ENCODE measurements at places on chromosomes 12 and 14.

DNA sequence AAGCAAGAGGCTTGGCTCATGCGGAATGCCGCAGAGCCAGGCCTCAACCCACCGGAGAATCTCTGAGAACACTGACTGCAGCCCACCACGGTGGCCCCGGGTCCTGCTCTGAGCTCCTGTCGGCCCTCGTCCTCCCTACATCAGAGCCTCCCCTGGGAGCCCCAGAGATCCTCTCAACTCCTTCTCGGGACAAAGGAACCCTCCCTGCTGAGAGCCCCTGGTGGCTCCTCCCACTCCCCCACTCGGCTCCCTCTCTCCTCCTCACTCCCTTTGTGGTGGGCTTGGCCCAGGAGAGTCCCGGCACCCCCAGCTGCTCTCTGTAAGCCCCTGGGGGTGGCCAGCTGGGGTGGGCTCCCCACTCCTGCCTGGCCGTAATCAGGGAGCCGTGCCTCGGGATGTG lies 11.1 kb upstream of the INF2 start:
- DNase-seq = no peak

- DNase-seq = no peak
Measured at GRCh38 chr12:132608231-132609171, 1.9 kb downstream of the LRCOL1 start.

GRCh38 chr14:99182548-99183250 lies 89.3 kb downstream of the BCL11B start:
- no peak for DNase-seq

- DNase-seq = no peak
Measured at GRCh38 chr12:97767347-97767746, 304.7 kb downstream of the RMST start.

DNA sequence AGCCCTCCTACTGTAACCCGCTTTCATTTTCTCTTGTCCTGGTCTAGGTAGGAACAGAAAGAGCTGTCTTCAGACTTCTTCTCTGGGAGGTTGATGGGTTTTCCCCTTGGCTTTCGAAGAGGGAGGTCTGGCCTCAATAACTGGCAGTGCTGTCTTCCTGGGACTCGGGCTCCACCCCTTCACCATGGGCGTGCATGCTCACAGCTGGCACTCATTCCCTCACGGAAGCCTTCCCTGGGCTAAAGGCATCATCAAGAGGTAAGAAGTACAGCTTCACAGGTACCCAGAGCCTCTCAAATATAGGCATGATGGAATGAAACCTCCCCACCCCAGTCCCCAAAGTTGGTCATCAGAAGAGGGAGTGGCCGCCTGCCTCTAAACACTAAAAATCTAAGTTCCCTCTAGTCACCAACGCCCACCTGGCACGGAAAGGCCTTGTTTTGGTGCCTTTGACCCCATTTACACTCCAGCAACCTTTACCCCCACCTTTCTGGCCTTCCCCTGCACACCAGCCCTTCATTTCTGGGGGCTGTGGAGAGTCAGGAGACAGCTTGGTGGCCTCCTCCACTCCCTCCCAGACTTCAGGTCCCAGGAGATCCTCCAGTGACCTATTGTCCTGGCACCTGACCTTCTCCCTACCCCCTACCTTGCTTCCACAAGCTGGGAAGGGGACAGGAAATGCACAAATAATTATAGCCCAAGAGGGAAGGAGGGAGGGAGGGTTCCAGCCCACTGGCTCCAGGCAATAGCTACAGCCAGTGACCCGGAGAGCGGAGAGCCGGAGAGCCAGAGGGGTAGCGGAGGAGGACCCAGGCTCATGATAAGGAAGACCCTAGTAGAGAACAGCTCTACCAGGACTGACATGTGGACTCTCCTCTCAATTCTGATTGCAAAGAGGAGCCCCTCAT lies 2.8 kb downstream of the RAPGEF3 start:
- no peak for DNase-seq

- no peak for DNase-seq
Measured at GRCh38 chr14:49250109-49250508, 336.1 kb downstream of the RPS29 start.

DNA sequence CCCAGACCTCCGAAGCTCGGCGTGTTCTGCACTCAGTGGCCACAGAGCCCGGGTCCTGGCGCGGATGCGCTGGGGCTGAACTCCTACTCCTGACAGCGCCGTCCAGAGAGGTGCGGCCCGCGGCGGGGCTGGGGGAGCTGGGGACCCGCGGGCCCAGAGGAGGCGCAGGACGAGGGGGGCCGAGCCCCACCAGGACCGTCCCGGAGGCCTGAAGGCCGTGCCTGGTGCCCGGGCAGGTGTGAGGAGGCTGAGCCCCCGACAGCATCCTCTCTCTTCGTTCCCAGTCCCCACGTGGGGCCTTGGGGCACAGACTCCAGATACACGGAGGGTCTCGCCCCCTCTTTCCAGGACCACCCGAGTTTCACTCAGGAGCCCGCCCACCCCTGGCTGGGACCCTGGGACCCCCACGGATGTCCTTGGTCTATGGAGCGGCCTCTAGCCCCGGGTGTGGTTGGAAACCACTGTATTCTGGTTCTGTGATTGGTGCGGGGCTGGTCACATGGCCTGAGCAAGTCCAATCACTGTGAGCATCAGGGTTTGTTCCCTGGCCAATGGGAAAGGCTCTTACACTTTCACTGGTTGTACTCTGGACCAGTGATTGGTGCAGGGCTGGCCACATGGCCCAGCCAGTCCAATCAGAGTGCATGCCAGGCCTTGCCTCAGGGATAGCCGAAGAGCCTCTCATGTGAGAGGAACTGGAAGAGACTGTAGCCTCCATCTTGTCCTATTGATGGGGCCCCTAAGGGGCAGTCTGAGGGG lies 217.6 kb upstream of the SFSWAP start:
- DNase-seq = no peak

DNA sequence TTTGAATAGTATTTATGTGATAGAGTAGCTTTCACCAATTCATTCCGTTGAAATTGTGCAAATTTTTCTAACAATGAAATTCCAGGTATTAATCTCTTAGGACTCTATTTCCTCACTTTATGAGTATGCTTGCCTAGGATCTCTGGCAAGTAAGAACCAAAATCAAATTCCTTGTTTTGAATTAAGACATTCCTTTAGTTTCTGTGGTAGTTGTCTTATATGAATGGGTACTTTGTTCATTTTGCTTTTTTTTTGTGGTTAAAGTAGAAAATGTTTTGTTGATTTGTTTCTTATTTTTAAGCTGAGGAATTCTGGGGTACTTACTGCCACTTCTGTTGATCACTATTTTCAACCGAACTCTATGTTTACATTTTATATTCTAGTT lies 59.8 kb downstream of the KITLG start:
- no peak for DNase-seq

- no peak for DNase-seq
Measured at GRCh38 chr12:52792185-52793029, 3.5 kb downstream of the KRT3 start.

- DNase-seq = no peak
Measured at GRCh38 chr12:33555128-33555527, 115.5 kb upstream of the SYT10 start.

DNA sequence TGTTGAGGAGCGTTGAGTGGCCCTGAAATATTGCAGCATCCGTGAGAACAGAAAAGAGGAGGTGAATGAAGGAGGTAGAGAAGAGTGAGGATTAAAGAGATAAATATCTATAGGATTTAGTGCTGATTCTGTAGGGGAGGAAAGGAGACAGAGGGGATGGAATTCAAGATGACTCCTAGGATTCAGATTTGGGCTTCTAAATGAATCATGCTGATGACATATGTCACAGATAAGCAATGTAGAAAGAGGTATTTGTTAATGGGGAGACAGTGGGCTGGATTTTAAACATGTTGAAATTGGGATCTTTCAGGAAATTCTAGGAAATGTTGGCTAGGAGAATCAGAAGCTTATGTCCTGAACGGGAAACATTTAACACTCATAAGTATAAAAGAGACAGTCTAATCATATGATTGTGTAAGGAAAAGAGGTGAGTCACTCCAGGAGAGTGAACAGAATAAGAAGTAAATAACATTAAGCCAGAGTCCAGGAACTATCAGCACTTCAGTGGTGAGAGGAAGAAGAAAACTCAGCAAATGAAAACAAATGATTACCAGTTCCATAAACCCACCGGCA lies 58.1 kb upstream of the DIO2 start:
- no peak for DNase-seq

- no peak for DNase-seq
Measured at GRCh38 chr12:89706986-89707702, 1.5 kb downstream of the ATP2B1 start.

- DNase-seq = no peak
Measured at GRCh38 chr14:69979882-69980281, 100.7 kb downstream of the SMOC1 start.

- no peak for DNase-seq
Measured at GRCh38 chr12:115968211-115968610, 309.3 kb downstream of the MED13L start.

DNA sequence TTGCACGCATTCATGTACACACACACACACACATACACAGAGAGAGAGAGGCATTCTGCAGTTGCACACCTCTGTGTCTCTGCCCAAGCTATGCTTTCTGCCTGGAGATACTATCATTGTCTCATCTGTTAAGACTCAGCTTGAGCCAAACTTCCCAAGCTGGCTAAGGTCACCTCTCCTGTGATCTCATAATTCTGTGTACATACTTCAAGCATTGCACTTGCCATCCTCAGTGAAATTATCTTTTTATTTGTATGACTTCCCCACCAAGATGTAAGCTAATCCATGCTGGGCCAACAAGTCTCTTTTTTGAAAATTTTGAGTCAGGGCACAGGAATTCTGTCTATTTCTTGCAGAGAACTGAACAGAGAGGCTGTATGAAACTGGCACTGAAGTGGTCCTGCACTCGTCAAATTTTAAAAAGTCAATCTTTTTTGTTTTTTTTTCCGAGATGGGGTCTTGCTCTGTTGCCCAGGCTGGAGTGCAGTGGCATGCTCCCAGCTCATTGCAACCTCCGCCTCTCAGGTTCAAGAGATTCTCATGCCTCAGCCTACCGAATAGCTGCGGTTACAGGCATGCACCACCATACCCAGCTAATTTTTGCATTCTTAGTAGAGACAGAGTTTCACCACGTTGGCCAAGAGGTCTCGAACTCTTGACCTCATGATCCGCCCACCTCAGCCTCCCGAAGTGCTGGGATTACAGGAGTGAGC lies 44.3 kb downstream of the TMTC1 start:
- no peak for DNase-seq

DNA sequence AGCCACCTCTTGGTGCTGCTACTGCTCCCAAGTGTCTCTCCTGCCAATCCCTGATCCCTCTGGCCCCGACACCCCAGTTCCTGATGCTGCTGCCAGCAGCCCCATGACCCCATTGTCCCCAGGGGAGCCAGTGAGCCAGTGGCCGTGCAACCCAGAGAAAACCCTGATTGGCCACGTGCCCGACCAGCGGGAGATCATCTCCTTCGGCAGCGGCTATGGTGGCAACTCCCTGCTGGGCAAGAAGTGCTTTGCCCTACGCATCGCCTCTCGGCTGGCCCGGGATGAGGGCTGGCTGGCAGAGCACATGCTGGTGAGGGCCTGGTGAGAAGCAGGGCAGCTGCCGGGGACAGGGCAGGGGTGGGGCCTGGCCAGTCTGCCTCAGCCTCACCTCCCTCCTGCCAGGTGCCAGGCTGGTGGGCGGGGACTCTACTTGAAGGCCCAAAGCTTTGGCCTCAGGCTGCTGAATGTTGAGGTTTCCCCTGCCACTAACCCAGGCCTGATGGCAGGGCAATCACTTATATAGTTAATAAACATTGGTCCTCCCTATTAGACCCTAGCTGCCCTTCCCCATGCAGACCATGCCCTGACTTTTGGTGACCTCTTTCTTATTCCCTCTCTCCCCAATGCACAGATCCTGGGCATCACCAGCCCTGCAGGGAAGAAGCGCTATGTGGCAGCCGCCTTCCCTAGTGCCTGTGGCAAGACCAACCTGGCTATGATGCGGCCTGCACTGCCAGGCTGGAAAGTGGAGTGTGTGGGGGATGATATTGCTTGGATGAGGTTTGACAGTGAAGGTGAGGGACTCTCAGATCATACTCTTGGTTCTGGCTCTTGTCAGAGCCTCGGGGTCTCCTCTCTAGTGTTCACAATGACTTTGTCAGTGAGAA lies 5.1 kb downstream of the PCK2 start:
- DNase-seq = no peak

DNA sequence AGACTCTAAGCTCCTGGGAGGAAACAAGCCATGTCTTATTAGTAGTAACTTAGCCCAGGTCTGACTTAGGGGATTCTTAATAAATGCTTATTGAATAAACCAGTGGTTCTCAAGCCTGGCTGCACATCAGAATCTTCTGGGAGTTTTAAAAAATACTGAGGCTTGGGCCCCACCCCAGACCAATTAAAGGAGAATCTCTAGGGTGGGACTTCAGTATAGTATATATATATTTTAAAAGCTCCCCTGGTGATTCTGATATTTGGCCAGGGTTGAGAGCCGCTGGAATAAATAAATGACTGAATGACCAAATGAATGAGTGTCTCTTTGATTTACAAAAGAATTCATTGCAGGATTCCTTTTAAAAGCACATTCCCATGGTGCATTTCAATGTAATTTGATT lies 151.5 kb upstream of the GSC start:
- no peak for DNase-seq

Data from NCI-H2227 treated with DMSO at 0.1 percent for 48 hours (cell line).